Liver (tissue), 10 donors: ENCODE measurements at places on chromosomes 16 and 17. TPM values are rescaled to one million over a fixed set of nuclear protein-coding genes. Genes with fewer than 3 reads are reported as not detected.

GRCh38 chr16:19666477-19666876, 51.5 kb downstream of the KNOP1 start:
- no peaks in the 10 kb centered on the region for H3K4me1 ChIP-seq
- H3K27me3 ChIP-seq, result no peaks in the 10 kb centered on the region
- H3K4me3 ChIP-seq, result no peak overlapping the region
- H3K36me3 ChIP-seq, result peaks cover 8% of the 10 kb centered on the region

GRCh38 chr16:4089811-4090301, 26.4 kb downstream of the ADCY9 start:
- H3K4me3 ChIP-seq, result no peak overlapping the region
- no peaks in the 10 kb centered on the region for H3K27me3 ChIP-seq
- DNase-seq, result no peak
- H3K4me1 ChIP-seq, result peaks cover 64% of the 10 kb centered on the region
- no peaks in the 10 kb centered on the region for H3K36me3 ChIP-seq
- peak overlapping the region; percentile 94 for H3K27ac ChIP-seq

The PYDC1 gene
- not detected for polyA plus RNA-seq

The KRTAP17-1 gene
- not detected for polyA plus RNA-seq

The TMEM98 gene
- polyA plus RNA-seq, result 7.7 TPM
